ENCODE measurements at places on chromosomes 12 and 14. TPM values are rescaled to one million over a fixed set of nuclear protein-coding genes. Genes with fewer than 3 reads are reported as not detected.

Gene MYO1A
- 2.6 TPM for total RNA-seq

Gene VPS33A
- 25.6 TPM for total RNA-seq

Gene POTEG
- not detected for total RNA-seq

Gene BATF
- total RNA-seq, result 213 TPM

Gene SYNJ2BP
- 2.2 TPM for total RNA-seq

Gene KRT82
- total RNA-seq, result not detected

Gene GALNT8
- 2.1 TPM for total RNA-seq

Gene RIC8B
- total RNA-seq, result 11.4 TPM

Gene ACVR1B
- 12.0 TPM for total RNA-seq

Gene DNAJC22
- total RNA-seq, result 0.16 TPM

Gene CACNA1C
- total RNA-seq, result 0.27 TPM

Gene KRT77
- not detected for total RNA-seq

Gene TMEM30B
- 0.26 TPM for total RNA-seq

Gene KSR2
- total RNA-seq, result 0.08 TPM

Gene CGRRF1
- total RNA-seq, result 8.5 TPM

Gene GSC
- not detected for total RNA-seq

Gene POTEM
- not detected for total RNA-seq

Gene TRHDE
- not detected for total RNA-seq

Gene GARIN6
- total RNA-seq, result not detected

Gene PTPRQ
- total RNA-seq, result not detected

Gene MAP1LC3B2
- total RNA-seq, result 0.49 TPM

Gene TMEM253
- total RNA-seq, result not detected

Gene CDC42BPB
- total RNA-seq, result 1.6 TPM

Gene LIN7A
- total RNA-seq, result 2.1 TPM

Gene NTF3
- total RNA-seq, result not detected

Gene HOXC4
- not detected for total RNA-seq

Gene SLCO1B3
- total RNA-seq, result not detected
